Hindlimb muscle (tissue), 1 donor: ENCODE measurements at places on chromosomes 7 and 10.

GRCh38 chr10:61271127-61271780, 181.9 kb downstream of the TMEM26 start:
- DNase-seq = no peak

- no peak for DNase-seq
Measured at GRCh38 chr7:156494960-156495359, 145.6 kb upstream of the RNF32 start.

DNA sequence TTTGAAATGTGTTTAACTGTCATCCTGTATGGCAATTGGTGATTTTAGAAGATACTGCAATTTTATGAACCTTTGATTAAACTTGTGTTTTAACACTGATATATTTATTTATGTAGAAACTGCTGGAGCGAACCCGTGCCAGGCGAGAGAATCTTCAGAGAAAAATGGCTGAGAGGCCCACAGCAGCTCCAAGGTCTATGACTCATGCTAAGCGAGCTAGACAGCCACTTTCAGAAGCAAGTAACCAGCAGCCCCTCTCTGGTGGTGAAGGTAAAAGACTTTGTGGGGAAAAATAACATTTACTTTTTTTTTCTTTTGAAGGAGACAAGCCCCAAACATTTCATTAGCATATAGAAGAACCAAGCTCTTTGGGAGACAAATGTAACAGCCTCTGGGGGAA, 6.5 kb downstream of the ANLN start:
- no peak for DNase-seq

DNA sequence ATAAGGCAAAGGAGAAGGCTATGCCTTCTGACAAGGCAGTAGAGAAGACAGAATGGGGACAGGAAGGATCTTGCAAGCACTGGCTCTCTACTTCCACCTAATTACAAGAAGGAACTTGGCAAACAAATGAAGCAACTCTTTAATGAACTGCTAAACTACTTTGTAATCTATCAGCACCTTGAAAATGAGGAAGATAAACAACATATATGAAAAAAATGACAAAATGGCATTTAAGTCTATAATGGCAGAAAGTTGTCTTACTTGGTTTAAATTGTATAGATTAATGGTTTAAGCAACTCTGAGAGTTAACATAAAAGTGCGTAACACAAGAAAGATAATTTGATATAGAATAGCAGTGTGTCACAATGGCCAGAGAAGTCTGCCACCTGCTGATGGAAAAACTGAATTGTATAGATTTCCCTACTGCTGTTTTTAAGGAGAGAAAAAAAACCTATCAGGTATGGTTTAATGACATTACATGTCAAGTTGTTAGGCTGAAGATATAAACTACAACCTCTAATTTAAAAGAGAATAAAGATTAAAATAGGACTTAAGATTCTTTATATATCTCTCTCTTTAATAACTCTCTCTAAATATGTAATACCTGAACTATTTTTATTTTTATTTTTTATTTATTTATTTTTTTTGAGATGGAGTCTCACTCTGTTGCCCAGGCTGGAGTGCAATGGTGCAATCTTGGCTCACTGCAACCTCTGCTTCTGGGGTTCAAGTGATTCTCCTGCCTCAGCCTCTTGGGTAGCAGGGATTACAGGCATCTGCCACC, 11.8 kb downstream of the NT5C3A start:
- DNase-seq = no peak

DNA sequence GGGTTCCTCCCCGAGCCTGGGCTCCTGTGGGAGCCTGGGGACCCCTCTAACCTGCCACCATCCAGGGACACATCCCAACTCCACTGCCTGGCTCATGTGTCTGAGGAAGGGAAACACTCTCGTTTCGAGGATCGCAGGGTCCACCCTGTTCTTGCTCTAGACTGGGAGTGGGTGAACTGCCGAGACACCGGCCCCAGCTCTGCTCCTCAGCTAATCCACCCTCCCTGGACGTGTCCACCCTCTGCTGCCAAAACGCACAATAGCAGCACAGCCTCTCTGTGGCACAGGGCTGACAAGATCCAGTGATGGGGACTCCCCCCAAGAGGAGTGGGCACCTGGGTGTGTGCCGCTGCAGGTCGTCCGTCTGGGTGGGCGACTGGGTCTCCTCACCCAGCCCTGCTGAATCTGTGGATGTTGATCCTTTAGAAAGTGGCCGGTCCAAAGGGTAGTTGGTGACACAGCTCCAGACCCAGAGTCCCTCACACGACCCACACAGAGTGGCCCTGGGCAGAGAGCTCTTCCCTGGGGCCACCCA, 65.2 kb upstream of the FAM20C start:
- DNase-seq = no peak

- DNase-seq = no peak
Measured at GRCh38 chr10:25175527-25176420, 973 bp downstream of the GPR158 start.
